ENCODE measurements at places on chromosomes 12 and 14.

- no peak for DNase-seq
Measured at GRCh38 chr14:69693801-69694729, 72.9 kb upstream of the SRSF5 start.

- DNase-seq: no peak
Measured at GRCh38 chr14:52402812-52403526, 88.9 kb downstream of the PTGER2 start.

DNA sequence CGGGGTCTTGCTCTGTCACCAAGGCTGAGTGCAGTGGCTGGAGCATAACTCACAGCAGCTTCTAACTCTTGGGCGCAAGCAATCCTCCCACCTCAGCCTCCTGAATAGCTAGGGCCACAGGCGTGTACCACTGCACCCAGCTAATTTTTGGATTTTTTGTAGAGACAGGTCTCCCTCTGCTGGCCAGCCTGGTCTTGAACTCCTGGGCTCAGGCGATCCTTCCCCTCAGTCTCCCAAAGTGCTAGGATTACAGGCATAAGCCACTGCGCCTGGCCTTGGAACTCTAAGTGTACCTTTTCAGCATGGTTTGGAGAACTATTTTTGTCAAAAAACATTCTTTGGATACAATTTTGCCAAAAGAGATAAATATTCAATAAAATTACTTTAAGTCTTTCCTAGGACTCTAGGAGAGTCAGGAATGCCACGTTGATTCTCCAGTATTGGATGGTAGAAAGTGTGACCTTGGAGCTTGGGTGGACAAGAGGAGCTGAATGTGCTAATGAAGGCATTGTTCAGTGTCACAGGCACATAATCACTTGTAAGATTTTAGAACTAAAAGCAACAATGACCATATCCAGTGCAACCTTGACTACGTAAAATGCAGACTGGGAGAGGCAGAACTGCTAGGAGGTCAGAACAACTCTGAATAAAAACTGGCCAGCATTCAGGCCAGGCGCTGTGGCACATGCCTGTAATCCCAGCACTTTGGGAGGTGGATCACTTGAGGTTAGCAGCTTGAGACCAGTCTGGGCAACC lies 2.8 kb downstream of the SRSF9 start:
- peak; percentile 80 for DNase-seq

GRCh38 chr12:5488626-5488955 lies 56.7 kb downstream of the NTF3 start:
- DNase-seq: no peak

DNA sequence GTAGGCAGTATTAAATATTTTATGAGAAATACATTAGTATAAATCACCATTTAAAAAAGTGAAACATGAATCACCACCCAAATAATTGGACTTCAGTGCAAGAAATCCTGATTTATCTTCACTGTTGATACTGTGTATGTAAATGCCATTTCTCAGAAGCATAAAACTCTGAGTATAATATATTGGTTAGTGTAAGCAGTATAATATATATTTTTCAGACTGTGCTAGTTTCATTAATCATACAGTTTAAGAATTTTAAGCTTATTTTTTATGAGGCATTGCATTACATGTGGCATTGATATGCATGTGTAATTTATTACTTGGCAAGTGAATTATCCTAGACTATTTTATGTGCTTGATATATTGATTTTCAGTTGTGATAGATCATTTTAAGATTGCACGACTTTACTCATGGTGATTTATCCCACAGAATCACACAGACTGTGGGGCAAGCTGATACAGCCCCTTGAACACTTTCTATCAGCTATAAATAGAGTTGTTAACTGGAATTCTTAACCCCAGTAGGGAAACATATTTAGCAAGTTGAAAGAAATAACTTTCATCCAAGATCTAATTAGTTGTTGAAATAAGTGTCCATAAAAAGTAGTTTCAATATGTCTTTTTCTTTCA lies 403.5 kb downstream of the RPL10L start:
- no peak for DNase-seq

DNA sequence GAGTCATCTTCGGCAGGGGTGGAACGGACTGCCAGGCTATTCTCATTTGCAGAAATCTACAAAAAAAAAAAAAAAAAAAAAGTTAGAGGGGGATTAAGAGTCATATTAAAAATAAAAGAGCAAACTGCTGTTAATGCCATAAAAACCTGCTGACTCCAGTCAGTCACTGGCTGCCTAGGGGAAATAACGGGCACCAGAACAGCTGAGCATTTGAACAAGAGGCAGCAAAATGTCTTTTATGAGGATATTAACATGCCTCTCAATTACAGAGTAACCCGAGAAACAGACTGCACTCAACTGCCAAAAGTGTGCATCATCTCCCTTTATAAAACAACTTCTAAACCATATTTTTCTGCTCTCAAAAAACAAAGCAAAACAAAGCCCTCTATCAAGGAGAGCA lies 28.7 kb upstream of the CERS5 start:
- no peak for DNase-seq

DNA sequence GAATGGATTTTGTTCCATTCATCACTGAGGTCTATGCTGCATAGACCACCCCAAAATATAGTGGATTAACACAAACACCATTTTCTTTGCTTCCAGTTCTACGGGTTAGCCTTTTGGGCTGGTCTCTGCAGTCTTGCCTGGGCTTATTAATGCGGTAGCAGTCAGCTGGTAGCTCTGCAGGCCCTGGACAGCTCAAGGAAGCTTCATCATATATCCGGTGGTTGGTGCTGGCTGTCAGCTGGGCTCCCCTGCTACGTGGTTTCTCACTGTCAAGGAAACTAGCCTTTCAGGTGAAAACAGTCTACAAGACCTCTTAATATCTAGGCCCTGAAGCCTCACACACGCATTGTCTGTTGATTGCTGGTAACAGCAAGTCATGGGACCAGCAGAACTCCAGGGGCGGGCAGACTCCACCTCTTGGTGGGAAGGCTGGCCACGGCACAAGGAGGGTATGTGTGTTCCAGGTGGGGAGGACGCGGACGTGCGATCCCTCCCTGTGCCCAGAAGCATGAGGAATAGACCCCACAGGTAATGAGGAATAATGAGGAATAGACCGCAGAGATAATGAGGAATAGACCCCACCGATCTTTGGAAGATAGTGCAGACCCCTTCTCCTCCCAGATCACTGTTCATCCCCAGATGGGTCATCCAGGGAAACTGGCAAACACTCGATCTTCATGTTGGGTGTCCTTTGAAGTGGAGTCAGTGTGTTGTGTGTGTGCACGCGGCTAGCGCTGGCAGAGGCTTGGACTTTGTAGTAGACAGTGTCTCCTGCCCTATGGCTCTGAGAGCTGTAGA lies 13.3 kb downstream of the TSPAN9 start:
- DNase-seq: no peak

DNA sequence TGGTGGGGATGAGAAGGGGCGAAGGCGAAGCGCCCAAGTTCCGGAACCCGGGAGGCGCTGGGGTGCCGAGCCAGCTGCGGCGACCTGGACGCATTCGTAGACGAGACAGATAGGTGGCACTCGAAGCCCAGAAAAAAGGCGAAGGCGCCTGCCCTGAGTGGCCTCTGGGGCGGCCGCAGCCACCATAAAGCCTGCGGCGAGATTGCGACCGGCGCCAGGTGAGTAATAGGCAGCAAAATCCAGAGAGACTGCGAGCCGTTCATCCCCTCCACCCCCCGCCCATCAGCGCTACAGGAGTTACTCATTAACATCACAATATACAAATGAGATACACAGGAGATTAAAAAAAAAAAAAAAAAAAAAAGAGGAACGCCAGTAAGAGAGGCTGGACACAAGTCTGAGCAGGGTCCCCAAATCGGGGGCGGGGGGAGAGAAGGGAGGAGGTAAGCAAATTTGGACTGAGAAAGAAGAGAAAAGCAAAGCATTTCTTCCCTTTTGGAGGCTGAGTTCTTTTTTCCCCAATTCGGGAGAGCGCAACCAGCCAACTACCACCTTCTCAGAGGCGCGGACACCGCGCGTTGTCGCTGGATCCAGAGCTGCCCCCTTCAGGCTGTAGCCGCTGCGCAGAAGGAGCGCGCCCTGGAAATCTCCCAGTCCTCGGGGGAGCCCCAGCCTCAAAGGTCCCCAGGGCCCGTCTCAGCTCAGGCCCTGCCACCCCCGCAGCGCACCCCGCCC lies 15.7 kb downstream of the TBX3 start:
- DNase-seq: peak; percentile 96

DNA sequence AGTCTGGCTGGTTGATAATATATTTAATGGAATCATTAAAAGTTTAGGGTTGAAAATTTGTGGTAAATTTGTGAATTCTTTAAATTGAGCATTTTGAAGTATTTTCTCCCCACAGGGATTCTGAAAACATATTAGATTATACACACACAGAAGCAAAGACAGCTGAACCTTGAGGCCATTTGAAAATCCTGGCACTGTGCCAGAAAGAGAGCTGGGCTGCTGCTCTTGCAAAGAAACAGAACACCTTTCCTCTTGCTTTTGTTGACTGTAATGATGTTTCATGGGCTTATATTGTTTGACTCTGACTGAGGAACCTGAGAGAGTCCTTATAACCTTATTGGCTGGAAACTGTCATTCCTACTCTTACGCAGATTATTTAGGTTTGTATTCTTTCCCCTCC lies 4.8 kb downstream of the RNF34 start:
- no peak for DNase-seq

DNA sequence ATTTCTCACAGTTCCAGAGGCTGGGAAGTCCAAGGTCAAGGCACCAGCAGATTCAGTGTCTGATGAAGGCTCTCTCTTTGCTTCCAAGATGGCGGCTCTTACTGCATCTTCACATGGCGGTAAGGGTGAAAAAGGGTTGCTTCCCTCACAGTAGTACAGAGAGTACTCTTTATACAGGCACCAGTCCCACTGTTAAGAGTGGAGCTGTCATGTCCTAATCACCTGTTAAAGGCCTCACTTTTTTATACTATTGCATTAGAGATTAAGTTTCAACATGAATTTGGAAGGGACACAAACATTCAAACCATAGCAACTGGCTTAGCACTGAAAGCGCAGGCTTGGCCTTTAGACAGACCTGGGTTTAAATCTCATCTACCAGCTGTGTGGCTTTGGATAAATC lies 50.0 kb upstream of the TCL1A start:
- no peak for DNase-seq

DNA sequence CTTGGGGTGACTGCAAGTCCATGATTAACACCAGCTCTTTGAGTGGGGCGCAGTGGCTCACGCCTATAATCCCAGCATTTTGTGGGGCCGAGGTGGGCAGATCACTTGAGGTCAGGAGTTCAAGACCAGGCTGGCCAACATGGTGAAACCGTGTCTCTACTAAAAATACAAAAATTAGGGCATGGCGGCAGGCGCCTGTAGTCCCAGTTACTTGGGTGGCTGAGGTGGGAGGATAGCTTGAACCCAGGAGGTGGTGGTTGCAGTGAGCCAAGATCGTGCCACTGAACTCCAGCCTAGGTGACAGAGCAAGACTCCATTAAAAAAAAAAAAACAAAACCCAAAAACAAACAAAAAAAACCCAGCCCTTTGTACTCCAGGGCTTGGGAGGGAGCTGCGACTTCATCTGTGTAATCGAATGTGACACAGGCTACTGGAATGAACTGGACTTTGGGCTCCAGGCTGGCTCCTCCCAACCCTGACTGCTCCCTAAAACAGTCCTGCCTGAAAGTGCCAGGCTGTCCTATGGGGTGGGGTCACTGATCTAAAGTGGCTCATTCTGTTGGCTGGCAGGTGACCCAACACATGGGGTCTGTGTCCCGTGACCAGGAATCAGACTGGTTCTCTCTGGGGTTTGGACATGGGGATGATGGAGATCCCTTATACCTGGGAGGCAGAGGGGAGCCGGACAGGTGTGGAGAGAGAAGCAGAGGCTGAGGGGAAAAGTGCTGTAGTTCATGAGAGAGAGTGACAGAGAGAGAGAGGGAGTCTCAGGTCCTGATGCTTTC lies 9.3 kb upstream of the C12orf43 start:
- DNase-seq: no peak

GRCh38 chr14:62315631-62316030 lies 553.4 kb downstream of the SNAPC1 start:
- DNase-seq: no peak

DNA sequence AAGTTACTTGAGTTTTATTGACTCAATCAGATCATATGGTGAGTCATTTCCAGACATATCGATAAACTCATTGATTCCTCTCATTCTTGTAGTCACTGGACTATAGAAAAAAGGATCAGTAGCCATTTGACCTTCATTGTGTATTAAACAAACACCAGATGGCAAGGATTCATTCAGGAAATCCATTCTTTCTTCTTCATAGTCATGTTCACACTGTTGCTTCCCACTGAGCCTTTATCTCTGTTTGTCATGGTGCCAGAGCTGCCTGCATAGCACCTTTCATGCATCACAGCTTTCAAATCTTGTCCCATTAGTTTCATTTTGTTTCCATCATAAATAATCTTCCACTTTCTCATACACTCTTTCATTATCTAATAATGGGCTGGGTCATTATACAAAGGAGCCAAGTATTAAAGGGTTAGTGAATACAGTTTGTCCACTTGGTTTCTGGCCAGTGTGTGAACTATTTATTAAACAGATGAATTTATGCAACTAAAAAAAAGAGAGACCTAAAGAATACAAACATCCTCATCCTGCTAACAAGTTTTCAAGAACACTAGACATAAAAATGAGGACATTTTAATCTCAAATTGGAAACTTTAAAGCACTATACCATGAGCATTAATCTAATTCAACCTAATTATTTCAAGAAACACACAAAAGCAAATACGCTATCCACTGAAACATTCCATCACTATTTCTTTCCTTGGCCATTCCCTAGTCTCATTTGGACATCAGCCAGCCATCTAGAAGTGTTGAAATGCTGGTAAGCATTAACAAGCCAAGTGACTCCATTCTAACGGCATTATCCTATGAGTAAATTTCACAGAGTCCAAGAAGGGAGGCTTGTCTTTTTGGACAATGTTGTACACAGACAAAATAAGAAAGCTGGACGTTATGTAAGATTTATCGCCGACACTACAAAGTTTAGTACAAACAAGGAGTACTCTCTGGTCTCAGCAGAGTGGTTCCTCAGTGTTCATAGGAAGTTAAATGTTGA lies 476.5 kb downstream of the FOXG1 start:
- DNase-seq: no peak

GRCh38 chr14:99530407-99531155 lies 49.4 kb downstream of the CCNK start:
- DNase-seq: no peak

DNA sequence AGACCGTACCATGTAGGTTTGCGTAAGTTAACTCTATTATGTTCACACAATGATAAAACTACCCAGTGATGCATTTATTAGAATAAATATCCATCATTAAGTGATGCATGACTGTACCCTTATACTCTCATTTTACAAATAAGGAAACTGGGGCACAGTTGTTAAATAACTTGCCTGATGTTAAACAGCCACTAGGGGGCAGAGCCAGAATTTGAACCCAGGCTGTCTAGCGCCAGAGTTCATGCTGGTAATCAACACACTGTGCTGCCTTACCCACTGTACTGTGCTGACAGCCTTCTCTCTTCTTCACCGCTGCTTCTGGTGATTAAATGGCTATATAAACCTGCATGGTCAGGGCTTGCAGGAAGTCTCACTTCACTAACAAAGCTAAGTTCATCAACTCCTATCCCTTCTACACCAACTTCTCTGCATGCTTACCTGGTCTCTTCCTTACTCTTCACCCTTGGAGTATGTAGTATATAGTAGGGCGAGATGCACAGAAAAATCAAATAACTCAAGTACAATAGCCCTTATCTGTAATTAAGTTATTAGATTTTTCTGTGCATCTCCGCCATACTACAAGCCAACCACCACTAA lies 43.6 kb upstream of the APPL2 start:
- no peak for DNase-seq

All from ELF-1 (cell line).